ENCODE measurements at places on chromosomes 3 and 15. TPM values are rescaled to one million over a fixed set of nuclear protein-coding genes. Genes with fewer than 3 reads are reported as not detected.

NR1D2 gene
- 10.4 TPM for total RNA-seq

RPL29 gene
- 1,243 TPM for total RNA-seq

SH3GL3 gene
- total RNA-seq = not detected

P2RY14 gene
- not detected for total RNA-seq

CHRD gene
- total RNA-seq = 1.7 TPM

GUCA1C gene
- not detected for total RNA-seq

C15orf62 gene
- total RNA-seq = not detected

MITF gene
- 5.4 TPM for total RNA-seq

NPAP1 gene
- total RNA-seq = not detected

LMOD3 gene
- 4.6 TPM for total RNA-seq

IMPG2 gene
- 0.23 TPM for total RNA-seq

SLC28A1 gene
- not detected for total RNA-seq

- no peak for DNase-seq
Observed at GRCh38 chr3:196661400-196661799, 21.9 kb downstream of the NRROS start.

- DNase-seq = no peak
Observed at GRCh38 chr15:93826790-93827189, 404.6 kb upstream of the MCTP2 start.

- DNase-seq = peak; percentile 45
Observed at GRCh38 chr3:189262746-189263145, 91.0 kb downstream of the TPRG1 start.

GRCh38 chr15:80709542-80709941 is 14.4 kb downstream of the ABHD17C start:
- DNase-seq = no peak

DNA sequence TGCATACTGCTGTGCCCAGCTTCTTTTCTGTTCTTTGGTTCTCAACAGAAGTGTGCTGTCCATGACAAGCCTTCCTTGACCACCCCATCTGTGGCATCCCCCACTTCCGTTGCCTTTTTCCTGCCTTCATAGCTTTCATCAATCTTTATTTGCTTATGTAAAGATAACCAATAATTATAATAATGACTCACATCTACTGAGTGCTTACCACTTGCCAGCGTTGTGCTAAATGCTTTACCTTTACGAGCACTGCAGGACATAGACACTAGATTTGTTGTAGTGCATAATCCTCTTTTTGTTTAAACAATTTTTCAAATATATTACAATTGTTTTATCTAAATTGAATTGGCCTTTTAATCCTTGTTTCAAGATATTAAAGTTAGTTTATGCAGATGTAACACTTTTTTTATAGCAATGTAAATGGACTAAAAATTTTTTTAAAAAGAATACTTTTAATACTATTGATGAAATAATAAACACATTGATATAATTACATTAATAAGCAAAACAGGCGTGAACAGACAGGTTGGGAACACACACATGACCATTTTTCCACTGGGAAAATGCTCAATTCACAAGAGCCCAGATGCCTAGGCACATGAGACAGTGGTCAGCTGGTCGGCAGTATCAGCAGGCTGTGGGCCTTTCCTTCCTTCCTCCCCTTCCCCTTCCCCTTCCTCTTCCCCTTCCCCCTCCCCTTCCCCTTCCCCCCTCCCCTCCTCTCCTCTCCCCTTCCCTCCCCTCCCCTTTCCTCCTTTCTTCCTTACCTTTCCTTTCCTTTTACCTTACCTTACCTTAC is 42.5 kb downstream of the TRAK1 start:
- DNase-seq = no peak

DNA sequence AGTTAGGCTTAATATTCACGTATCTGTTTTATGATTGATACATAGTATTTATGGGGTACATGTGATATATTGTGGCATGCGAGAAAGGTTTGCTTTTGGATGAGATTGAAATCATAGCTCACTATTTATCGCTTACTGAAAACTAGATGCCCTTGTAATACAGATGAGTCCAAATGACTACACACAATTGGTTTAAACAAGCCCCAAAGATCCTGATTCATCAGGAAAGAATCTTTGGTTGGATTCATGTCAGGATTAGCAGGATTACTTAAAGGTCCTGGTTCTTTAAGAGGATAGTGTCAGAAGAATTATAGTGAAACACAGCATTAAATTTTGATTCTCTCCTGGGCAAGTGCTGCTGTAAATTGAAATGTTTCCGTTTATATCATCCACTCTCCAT is 18.6 kb upstream of the AADAC start:
- peak; percentile 70 for DNase-seq

GRCh38 chr3:76728426-76728825 is 311.5 kb upstream of the ROBO2 start:
- DNase-seq = no peak

- DNase-seq = no peak
Observed at GRCh38 chr3:172568701-172569100, 45.5 kb upstream of the TNFSF10 start.

DNA sequence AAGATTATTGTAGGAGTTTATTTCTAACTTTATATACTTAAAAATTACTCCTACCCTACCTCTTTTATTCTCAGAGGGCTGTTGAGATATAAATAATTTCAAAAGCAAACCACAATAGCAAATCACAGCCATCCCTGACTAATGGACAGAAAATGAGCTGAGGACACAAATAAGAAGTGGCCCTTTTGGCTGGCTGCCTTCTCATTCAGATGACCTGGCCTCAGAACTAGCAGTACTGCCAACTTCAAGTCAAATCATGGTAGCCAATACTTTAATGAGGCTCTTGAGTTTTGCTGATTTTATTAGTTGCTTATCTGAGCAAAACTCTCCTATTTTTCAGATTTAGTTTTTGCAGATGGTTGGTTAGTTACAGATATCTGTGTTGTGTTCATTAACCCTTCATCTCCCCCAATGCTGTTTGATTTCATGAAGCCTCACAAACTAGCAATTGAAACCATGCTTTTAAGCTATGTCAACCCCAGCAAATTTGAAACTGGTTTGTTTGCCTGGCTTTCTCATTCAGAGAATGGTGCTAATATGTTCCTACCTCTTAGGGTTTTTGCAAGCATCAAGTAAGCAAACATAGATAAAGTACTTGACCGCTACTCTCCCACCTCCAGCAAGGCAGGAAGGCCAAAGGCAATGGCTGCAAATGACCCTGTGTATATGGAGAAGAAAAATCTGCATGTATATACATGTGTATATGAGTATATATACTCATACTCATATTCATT is 73.4 kb upstream of the HACD2 start:
- peak; percentile 73 for DNase-seq

GRCh38 chr3:31166249-31166885 is 271.9 kb upstream of the GADL1 start:
- peak; percentile 52 for DNase-seq

- no peak for DNase-seq
Observed at GRCh38 chr3:16033889-16034687, 140.4 kb upstream of the GALNT15 start.

- no peak for DNase-seq
Observed at GRCh38 chr3:98136631-98137030, 6.1 kb downstream of the OR5H1 start.

DNA sequence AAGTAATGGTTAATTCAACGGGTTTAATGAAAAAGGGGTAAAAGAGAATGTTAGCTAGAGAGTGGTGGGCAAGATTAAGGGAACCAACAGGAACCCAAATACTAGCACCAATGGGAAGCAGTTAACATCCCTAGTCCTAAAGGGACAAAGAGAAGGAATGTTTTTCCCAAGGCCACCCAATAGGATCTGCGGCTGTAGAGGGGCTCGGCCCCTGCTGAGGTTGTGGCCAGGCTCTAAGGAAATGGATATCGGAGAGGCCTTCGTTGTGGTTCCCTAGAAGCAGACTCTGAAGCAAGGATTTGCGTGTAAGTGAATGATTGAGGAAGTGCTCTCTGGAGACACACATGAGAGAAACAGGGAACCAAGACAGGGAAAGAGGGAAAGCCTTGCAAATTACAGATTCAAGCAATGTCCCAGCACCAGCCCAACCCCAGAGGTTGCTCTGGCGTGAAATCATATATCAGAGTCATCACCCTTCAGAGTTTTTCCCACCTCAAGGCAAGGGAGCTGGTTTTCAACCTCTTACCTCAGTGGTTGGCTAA is 83.6 kb upstream of the TNIK start:
- no peak for DNase-seq

- no peak for DNase-seq
Observed at GRCh38 chr15:62083194-62084154, 16.7 kb downstream of the C2CD4A start.

DNA sequence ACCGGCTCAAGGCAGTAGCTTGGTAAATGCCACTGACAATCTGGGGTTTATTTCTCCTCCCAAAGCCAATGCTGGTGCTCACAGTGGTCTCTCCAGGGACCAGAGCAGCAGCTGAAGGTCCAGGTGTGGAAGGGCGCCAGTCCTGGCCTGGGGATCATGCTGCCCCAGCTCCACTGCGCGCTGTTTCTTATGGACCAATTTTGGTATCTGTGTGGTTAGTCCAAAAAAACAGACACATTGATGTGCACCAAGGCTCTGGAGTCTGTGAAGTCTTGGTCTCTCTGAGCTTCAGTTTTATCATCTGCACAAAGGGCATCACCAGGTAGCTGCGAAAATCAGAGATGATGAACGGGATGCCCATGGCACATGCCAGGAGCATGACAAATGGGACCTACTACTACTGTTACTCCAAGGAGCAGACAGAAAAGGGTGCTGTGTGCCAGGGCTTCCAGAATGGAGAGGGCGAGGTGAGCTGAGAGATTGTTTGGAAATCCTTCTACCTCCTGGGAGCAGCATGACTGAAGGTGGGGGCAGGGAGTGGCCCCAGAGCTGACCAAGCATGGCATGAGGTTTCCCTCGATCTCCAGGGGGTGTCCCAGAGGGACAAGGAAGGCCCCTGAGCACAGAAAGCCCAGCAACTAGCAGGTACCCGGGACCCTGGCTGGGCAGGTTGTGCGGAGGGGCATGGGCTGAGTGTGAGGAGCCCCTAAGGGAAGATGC is 134.3 kb upstream of the PRR20G start:
- no peak for DNase-seq

DNA sequence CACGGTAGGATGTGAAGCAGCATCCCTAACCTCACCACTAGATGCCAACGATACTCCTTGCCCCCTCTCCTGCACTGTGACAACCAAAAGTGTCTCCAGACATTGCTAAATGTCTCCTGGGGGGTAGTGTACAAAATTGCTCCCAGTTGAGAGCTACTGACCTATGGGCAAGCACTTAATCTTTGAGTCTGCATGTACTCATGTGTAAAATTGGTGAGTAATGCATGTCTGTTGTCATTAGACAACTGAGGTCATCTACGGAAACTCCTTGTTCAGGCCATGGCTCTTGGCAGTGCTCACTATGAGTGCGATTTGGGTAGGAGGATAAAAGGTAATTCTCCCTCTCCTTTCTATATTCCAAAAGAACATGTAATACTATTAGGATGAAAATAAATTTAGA is 29.2 kb downstream of the PDHB start:
- DNase-seq = peak; percentile 49

DNA sequence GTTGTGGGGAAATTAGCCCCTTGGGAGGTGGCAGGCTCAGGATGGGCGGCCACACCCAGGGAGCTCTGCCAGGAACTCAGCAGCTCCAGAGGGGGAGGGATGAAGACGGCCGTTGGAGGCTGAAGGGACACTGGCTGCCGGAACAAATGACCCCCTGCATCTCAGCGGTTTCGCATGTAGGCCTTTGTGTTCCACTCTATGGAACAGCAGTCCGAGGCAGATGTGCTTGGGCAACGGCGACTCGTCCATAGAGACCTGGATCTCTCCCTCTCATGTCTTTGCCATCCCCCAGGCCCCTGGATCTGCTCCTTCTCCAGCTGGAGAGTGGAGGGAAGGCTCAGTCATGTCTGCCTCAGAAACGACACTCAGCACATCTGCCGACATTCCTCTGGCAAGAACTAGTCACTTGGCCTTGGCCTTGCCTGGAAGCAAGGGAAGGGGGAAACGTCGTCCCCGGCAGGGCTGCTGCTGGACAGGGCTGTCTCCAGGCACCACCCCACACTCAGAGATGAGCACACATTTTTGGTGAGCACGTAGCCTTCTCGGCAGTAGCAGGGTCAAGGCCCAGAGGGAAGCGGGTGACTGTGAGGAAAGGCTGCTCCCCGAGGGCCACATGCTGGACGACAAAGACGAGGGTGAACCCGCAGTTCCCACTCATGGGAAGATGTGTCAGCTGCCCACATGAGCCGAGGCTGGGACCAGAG is 83.8 kb downstream of the ASB7 start:
- no peak for DNase-seq

GRCh38 chr15:22240986-22241385 is 160.7 kb downstream of the OR4M2 start:
- no peak for DNase-seq

DNA sequence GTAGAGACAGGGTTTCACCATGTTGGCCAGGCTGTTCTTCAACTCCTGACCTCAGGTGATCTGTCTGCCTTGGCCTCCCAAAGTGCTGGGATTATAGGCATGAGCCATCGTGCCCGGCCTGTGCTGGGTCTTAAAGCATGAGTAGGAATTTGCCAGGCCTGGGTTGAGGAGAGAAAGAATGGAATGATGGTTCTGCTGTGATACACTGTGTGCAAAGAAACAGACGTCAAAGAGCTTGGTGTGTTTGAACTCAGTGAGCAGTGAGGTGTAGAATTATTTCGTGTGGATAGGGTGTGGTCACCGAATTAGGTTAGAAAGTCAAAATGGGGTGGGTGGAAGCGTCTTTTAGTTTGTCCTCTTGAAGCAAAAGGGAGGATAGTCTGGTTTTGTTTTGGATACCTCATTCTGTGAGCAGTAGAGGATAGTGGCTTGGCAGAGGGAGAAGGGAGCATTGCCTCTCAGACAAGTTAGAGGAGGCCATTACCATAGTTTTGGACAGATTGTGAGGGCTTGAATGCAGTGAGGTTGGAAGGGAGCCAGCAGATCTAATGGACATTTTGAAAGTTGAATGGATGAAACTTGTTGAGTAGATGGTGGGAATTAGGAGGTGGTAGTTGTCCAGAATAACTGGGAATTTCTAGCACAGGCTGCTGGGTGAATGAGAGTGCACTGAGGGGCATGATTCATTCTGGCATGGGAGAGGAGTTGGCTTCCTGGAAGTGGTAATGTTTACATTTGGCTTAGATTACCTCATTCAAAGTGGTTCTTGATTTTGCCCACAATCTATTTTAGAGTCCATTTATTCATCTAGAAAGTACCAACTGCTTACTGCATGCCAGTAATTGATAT is 27.2 kb downstream of the AKAP13 start:
- peak; percentile 88 for DNase-seq

- DNase-seq = no peak
Observed at GRCh38 chr3:11724615-11725339, 81.1 kb upstream of the VGLL4 start.

GRCh38 chr3:124395162-124395561 is 335.1 kb upstream of the UMPS start:
- no peak for DNase-seq

DNA sequence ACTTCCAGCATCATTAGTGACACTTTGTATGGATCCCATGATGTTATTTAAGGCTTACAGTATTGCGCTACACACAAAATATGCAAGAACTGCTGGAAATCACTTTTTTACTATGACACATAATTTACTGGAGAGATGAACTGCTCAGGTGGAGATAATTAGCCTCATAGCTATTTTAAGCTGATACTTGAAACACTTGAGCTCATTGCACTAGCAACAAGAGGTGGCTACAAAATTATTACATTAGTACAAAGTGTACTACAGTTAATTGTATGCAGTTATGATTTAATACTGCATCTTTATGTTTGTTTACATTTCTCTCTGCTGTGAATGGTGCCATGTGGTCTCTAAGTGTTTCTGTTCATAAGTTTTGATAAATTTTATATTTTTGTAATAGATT is 6.5 kb upstream of the LZTFL1 start:
- DNase-seq = no peak

- DNase-seq = no peak
Observed at GRCh38 chr3:116444115-116444747, 1.1 kb downstream of the LSAMP start.

- no peak for DNase-seq
Observed at GRCh38 chr15:77714023-77714422, 81.3 kb upstream of the LINGO1 start.
